ENCODE measurements at places on chromosomes 3 and 15.

DNA sequence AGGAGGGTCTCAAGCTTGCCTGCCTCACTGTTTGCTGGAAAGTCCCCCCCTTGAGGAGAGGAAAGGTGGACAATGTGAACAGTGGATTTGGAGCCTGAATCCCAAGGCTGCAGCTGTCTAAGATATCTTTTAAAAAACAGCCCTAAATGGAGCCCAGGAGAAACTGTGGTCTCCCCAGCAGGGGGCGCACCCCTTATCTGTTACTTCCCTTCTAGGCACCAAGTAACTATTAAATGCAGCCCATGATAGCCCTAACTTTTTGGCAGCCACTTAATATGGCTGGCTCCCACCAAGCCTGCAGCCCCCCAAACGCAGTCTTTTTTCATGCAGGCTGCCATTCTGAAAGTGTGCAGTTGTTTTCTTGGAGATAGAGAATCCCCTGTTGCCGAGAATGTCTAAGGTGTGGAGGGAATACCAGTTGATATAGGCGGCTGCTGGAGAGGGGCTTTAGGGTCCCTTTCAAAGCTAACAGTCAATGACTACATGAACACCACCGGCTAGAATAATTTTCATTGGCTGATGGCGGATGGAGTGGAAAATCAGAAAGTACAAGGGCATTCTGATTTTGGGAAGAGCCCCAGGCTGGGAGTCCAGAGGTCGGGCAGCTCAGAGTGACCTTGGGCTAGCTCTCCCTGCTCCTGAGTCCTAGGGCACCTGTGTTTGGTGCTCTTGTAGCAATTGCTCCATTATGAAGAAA, 1.3 kb downstream of the RHCG start:
- peak; percentile 43 for DNase-seq

DNA sequence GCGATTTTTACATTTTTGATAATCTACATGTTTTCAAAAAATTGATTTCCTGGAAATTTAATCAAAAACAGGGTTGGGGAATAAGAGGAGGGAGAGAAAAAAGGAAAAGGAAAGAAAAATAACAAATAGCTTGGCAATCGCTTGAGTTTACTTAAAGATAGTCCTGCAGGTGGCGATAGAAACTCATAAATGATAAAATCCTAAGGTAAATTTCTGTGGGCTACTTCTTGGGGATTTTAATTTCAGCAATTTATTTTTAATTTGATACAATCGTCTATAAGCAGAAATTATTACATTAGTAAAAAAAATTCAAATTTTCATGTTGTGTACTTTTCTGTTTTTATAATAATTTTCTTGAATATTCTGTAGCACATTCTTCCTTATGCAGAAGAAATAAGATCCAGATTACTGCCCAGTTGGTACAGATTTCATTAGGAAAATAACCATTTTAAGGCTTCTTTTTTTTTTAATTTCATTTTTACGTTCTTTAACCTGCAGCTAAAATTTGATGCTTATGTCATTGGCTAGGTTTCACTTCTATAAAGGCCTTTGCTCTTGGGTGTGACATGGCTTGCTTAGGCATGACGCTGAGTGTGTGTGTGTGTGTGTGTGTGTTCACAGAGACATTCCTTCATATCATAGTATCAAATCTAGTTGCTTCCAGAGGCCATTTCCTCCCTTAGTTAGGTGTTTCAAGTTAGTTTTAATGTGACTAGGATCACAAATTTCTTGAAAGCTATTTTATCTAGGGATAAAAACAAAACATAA, 181.8 kb downstream of the MCTP2 start:
- DNase-seq: no peak

GRCh38 chr3:110495201-110495927, 576.3 kb upstream of the NECTIN3 start:
- no peak for DNase-seq

DNA sequence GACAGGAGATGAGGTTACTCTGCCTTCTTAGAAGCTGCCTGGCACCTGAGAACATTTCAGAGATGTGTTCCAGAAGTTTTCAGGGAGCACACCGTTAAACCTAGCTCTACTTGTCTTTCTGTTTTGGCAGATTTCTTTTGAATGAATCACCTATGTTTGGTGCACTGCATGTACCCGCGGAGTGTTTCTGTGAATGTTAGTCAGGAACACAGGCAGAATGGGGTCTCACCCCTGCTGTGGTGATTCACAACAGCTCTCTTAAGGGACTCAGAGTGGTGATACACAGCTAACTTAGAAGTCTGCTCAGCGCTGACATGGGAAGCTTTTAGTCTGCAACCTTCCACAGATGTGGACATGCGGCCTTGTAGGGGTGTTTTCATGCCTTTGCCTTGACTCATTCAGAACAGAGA, 24.0 kb downstream of the TSEN2 start:
- DNase-seq: no peak

DNA sequence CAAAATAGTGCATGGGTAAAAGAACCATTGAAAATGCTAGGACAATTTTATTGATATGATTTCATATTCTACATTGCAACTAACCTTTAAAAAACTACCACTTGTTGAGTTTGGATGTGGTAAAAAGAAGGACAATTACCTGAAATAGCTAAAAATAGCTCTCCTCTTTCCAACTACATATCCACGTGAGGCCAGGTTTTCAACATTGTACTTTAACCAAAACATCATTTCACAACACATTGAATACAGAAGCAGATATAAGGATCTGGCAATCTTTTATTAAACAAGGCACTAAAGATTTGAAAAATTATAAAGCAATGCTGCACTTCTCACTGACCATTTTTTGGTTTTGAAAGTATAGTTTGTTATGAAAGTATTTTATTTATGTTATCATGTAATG, 28.1 kb upstream of the MRPL3 start:
- DNase-seq: no peak

- DNase-seq: no peak
These were observed 343.0 kb upstream of the ARL6 start for GRCh38 chr3:97421565-97421964.

GRCh38 chr3:147940405-147941193, 531.4 kb downstream of the ZIC1 start:
- DNase-seq: no peak

GRCh38 chr3:165225604-165226003, 29.4 kb upstream of the SLITRK3 start:
- DNase-seq: no peak

- no peak for DNase-seq
These were observed 322.0 kb upstream of the MANF start for GRCh38 chr3:51063053-51063452.

- no peak for DNase-seq
These were observed 300.3 kb downstream of the GABRG3 start for GRCh38 chr15:27271258-27271657.

GRCh38 chr3:118803096-118803476, 231.6 kb downstream of the IGSF11 start:
- DNase-seq: no peak

GRCh38 chr3:46286947-46287565, 44.8 kb downstream of the CCR3 start:
- no peak for DNase-seq

DNA sequence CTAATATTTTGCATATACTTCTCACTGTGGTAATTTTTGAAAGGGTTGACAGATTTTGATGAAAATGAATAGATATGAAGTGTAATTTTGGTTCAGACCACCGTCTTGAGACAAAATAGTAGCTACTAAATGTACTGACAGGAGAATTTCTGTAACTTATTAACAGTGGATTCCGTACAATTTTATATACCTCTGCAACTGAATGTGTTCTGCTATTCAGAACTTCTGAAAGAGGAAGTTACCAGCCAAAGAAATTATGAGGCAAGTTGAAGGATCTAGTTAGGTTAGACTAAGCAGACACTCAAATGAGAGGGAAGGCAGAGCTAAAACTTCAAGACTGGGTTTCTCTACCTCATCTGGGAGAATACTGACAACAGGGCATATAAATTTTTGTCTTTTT, 29.4 kb downstream of the GAP43 start:
- DNase-seq: no peak

DNA sequence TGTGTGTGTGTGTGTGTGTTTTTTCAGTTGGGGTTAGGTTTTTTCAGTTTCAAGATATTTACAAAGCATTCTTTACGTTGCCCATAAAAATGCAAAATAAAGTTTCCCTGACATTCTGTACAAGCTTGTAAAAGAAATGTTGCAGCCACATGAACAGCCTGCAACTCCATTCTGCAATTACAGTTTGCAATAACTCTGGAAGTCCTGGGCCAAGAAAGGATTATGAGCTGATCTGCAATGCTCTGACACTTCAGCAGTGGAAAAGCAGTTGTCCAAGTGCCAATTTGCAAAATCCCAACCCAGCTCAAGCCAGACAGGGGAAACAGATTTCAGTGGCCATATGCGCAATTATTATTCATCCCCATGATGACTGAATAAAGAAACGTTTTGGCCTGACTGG, 322.1 kb downstream of the MEX3B start:
- DNase-seq: no peak

DNA sequence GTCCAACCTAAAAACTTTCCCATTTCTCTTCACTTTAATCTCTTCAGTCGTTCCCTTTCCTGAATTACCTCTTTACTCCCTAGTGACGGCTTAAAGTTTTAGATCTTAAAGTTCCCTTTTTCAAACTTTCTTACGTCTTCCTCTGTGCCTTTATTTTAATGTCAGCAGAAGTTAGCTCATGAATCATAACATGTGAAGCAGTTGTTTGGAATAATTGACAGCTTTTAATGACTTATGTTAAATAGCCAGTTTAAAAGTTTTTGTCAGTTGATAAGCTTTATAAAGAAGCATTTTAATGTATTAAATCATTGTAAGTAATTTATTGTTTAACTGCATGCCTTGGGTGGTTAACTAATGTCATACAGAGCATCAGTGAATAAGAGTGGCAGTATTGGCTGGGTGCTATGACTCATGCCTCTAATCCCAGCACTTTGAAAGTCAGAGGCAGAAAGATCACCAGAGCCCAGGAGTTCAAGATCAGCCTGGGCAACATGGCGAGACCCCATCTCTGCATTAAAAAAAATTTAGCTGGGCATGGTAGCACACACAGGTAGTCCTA, 33.9 kb downstream of the PIK3CA start:
- peak; percentile 14 for DNase-seq

GRCh38 chr3:84893211-84893610, 65.6 kb upstream of the CADM2 start:
- no peak for DNase-seq

DNA sequence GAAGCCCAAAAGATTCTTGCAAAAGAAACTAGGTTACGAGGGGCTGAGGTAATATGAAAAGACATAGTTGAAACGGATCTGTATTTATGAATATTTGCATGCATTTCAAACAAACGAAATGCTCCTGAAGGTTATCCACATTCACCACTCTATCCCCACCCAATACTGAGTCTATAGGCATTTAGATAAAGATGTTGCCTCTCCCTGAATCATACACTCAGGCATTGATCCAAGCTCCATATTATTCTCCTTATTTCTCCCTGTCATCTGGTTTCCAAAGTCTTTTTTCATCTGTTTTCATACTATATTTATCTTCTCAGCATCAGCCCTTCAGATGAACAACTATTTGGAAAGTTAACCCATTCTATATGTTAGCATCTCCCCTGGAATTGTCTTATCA, 492.5 kb upstream of the TGFBR2 start:
- DNase-seq: no peak

DNA sequence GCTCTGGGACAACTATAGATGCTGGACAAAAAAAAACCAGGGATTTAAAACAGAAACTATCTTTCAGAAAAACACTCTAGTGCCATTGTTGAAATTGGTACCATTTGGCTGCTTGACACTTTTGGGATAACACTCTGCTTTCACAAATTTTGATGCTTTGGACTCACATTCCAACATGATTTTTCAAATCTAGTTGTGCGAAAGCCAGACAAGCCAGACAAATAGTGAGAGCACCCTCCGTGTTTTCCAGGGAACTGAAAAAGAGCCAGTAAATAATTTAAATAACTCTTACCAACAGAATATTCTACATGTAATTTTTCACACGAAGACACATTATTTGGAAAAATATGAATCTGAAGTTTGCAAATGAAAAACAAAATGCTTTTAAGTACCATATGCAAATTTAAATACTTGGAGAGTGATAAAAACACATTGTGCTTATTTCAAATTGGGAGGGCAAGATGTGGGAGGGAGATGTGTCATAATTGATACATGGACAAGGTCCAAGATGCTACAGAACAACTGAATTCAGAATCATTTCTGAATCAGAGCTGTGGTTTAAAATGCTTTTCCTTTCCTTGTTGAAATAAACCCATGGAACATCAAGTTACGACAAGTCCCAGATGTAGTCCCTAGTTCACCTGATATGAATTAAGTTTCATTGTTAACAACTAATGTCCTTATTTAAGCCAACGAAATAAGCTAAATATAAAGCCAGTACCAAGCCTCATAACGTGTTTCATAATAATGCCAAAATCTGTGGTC, 144.2 kb upstream of the SOX2 start:
- no peak for DNase-seq

- DNase-seq: no peak
These were observed 10.4 kb downstream of the CLDN11 start for GRCh38 chr3:170429050-170429449.

- DNase-seq: no peak
These were observed 54.5 kb downstream of the CHD2 start for GRCh38 chr15:92954578-92954977.

- no peak for DNase-seq
These were observed 80.2 kb downstream of the BFSP2 start for GRCh38 chr3:133479895-133480669.

GRCh38 chr3:10553591-10554235, 48.3 kb upstream of the ATP2B2 start:
- DNase-seq: no peak

- DNase-seq: no peak
These were observed 42.3 kb upstream of the CORO2B start for GRCh38 chr15:68536331-68537095.

DNA sequence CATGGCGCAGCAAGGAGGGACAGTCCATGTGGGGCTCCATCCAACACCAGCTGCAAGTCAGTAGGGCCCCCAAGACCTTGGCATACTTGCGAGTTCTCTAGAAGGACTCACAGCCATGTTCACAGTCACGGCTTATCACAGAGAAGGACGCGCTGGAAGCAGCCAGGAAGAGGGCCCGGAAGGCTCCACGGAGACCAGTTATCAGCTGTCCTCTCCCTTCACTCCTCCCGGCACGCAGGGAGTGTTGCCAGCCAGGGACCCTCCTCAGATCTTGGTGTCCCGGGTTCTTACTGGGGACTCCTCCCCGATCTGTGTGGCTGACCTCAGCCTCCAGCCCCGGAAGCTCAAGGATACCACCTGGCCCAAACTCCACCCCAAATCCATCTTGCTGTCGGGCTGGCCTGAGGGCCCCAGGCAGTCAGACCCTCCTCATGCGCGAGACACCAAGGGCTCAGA, 68.0 kb downstream of the SLTM start:
- DNase-seq: no peak

Data from stimulated activated naive CD8-positive, alpha-beta T cell treated with anti-CD3 and anti-CD28 coated beads, Interleukin-15, Interleukin-2, amounts not matched to agents 100 U/mL and 50 U/mL, for 24 hours (primary cell).